CD4-positive, alpha-beta T cell treated with Interleukin-2 at 100 ng/mL for 4 hours (primary cell): ENCODE measurements at places on chromosomes 4 and X.
A peak's percentile ranks its signal among the peaks of the same experiment; 100 is the strongest.

- DNase-seq, result no peak
These were observed 28.5 kb downstream of the EMCN start for GRCh38 chr4:100489305-100489704.

DNA sequence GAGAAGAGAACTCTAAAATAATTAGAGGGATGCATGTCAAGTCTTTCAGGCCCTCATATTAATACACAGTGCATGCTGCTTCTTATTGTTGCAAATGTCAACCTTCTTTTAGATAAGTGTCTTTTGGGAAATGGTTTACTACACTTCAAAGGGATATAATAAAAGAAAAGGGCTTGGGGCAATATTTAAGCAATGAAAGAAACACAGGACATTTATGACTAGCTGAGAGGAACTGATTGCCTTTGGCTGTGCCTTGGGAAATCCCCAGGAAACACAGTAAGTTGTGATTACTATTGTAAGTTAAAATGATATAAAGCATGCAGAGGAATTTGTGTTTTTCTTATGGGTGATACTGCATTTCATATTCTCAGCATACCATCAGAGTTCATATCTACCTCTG is 1036.2 kb upstream of the GRID2 start:
- DNase-seq, result no peak

GRCh38 chrX:46758163-46758955 is 559 bp downstream of the SLC9A7 start:
- DNase-seq, result peak; percentile 0

DNA sequence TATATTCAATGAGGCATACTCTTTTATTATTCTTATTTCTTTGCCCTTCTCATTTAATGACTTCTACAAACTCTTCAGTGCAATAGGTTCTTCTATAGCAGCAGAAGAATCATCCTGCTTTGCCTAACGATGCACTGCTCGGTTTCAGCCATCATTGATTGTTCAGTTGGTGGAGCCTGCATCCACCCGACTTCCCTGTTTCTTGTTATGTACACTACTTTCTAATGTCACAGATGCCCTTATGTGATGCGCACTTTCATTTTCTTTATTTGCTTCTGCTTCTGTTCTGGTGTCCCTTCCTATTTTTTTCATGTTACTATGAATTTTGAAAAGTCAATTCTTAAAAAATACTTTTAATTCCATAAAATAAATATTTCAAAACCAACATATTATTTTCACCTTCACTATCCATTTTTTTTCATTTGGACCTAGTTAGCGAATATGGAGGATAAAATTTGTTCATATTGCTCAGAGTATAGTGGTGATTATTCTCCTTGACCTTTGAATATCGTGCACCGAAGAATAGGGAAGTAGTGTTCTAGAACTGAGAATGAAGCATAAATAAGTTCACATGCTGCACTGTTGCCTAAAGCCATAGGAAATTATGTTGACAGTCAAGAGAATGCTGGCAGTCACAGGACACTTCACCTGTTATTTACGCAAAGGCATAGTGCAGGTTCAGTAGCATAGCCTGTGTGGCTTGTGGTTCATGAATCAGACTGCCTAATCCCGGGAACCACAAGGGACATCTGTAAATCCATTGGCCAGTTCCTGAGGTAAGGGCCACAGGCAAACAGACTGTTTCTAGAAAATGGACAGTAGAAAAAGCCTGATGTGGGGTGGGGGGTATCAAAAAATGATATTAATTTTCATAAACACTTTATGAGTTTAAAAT is 21.3 kb upstream of the SFRP2 start:
- DNase-seq, result no peak

DNA sequence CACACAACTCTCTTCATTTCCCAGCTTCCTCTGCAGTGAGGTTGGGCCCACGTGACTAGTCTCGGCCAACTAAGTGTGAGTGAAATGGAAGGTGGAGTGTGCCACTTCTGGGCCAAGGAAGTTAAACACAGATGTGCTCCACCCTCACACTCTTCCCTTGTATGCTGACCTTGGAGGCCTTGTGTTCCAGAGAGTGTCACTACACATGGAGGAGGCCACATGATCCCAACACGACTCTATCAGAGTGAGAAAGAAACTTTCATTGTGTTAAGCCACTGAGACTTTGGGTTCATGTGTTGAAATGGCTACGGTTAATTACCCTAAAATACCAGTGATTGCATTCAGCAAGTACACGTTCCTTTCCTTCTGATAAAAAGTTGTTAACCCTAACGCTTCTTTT is 55.1 kb downstream of the TBC1D9 start:
- no peak for DNase-seq

- DNase-seq, result no peak
These were observed 62.6 kb upstream of the C4orf54 start for GRCh38 chr4:99720206-99720605.

DNA sequence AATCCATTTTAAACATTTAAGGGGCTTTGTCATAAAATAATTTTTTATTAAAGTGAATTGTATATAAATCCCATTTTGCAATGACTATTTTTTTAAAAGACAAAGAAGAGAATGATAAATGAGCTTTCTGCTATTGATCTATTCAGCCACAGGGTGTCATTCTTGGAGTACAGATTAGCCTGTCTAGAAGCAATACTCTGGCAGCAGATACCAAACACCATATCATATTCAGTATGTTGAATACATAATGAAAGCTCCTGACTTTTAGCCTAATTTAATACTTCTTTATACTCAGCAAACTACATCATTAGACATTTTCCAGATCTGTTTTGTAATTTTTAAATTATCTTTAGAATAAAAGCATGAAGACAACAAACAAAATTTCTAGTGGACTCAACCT is 496.3 kb downstream of the PDGFC start:
- no peak for DNase-seq

GRCh38 chr4:10115797-10116568 is 616 bp downstream of the WDR1 start:
- peak; percentile 72 for DNase-seq

GRCh38 chr4:174252412-174252811 is 31.1 kb downstream of the FBXO8 start:
- no peak for DNase-seq

DNA sequence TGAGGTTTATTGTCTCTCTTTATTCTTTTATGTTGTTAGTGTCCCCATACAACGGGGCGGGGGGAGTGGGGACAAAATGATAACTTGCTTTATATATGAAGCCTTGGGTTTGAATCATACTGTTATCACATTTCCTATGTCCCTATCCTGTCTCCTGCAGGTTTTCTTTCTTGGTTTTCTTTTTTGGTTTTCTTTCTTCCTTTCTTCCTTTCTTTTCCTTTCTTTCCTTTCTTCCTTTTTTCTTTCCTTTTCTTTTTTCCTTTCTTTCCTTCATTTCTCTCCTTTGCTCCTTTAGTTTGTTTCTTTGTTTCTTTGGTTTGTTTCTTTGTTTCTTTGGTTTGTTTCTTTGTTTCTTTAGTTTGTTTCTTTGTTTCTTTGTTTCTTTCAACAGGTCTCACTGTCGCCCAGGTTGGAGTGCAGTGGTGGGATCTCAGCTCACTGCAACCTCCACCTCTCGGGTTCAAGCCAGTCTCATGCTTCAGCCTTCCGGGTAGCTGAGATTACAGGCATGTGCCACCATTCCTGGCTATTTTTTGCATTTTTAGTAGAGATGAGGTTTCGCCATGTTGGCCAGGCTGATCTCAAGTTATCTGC is 4.8 kb downstream of the FMR1 start:
- no peak for DNase-seq

DNA sequence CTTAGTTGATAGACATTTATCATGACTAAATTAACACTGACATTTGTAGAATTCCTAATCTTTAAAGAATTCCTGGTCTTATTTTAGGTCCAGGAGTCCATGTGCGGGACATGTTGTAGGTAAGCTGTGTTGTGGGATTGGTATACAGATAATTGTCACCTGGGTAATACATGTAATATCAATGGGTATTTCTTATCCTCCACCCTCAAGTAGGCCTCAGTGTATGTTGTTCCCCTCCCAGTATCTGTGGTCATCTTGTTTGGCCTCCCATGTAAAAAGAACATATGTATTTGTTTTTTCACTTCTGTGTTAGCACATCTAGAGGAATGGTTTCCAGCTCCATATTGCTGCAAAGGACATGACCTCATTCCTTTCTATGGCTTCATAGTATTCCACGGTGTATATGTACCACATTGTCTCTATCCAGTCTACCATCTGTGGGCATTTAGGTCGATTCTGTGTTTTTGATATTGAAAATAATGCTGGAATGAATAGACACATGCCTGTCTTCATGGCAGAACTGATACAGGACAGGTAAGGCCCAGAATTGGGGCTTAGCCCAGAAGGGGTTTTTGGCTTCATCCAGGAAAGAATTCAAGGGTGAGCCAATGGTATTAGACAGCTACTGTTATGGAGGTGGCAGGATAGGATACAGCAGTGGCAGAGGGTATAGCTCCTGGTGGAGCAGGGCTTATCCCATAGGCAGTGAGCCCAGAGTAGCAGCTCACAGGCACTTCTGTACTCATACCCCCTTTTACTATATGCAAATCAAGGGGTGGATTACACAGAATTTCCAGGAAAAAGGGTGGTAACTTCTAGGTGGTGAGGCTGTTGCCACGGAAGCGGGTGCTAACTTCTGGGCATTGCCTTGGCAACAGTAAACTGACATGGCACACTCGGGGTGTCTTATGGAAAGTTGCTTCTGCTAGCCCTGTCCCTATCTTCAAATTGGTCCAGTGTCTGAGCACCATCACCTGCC is 66.1 kb upstream of the WDR1 start:
- DNase-seq, result peak; percentile 22

DNA sequence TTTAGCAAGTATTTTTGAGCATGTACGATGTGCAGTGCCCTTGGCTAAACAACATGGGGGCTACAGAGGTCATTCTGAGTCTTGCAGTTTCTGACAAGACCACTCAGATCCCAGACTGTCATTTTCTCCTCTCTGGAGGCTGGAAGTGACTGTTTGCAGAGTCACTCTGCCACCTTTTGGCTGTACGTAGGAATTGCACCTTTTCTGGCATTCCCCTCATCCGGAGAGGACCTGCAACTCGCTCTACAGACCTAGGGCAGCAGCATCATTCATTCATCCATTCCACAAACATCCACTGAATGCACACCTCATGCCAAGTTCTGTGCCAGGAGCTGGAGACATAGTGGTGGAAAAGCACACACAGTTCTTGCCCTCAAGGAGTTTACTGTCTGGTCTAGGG is 160.4 kb upstream of the GPR101 start:
- DNase-seq, result peak; percentile 18
